Renal pelvis (tissue), 12 donors: ENCODE measurements at places on chromosomes 11 and 22. TPM values are rescaled to one million over a fixed set of nuclear protein-coding genes. Genes with fewer than 3 reads are reported as not detected.

SPTBN2 gene
- 56.2 TPM for polyA plus RNA-seq

SLC25A45 gene
- 8.7 TPM for polyA plus RNA-seq

RGL4 gene
- polyA plus RNA-seq = 2.5 TPM

PIH1D2 gene
- 13.2 TPM for polyA plus RNA-seq

LIN7C gene
- 28.7 TPM for polyA plus RNA-seq

LRRN4CL gene
- polyA plus RNA-seq = 0.68 TPM

SERPING1 gene
- polyA plus RNA-seq = 125 TPM

WT1 gene
- polyA plus RNA-seq = 205 TPM

CDC42EP1 gene
- polyA plus RNA-seq = 45.0 TPM

NEU3 gene
- 17.5 TPM for polyA plus RNA-seq

BDNF gene
- 1.9 TPM for polyA plus RNA-seq

RABL2B gene
- 87.3 TPM for polyA plus RNA-seq

KCNA4 gene
- polyA plus RNA-seq = 0.12 TPM

TRIM22 gene
- polyA plus RNA-seq = 10.8 TPM

TMEM132A gene
- 70.4 TPM for polyA plus RNA-seq

RASD2 gene
- polyA plus RNA-seq = 1.1 TPM

OR8D1 gene
- not detected for polyA plus RNA-seq

GRCh38 chr11:119529063-119529845 is 106.3 kb upstream of the THY1 start:
- DNase-seq = no peak

GRCh38 chr11:129141748-129142523 is 50.2 kb downstream of the ARHGAP32 start:
- no peak for DNase-seq

GRCh38 chr22:44171561-44171960 is 9.2 kb upstream of the PARVG start:
- no peak for DNase-seq

GRCh38 chr11:131749101-131749500 is 378.7 kb downstream of the NTM start:
- no peak for DNase-seq

GRCh38 chr11:132743601-132744000 is 788.7 kb downstream of the OPCML start:
- no peak for DNase-seq

DNA sequence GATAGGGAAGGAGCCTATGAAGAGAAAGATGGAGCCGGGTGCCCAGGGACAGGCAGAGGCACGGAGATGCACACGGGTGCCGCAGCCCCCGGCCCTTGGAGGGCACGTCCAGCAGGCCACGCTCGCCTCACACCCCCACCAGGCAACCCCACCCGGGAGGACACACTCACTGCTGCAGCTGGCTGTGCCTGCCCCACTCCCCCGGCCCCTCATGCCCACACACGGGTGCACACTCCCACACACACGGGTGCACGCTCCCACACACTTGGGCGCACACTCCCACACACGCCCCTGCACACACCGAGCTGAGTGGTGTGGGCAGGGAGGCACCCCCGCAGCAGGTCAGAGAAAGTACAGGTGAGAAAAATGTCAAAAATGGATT is 1.1 kb downstream of the MOB2 start:
- DNase-seq = no peak

DNA sequence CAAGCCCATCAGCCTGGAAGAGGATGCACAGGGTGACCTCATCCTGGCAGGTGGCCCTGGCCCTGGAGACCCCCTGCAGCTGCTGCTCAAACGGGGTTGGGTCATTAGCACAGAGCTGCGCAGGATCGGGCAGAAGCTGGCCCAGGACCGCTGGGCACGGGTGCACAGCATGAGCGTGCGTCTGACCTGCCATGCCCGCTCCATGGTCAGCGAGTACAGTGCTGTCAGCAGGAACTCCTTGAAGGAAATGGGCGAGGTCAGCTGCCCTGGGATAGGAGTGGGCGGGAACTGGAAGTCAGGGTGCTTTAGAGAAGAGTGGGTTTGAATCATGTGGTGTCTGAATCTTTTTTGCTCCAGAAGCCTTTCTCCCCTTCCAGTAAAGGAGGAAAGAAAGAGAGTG is 61.1 kb downstream of the INSC start:
- DNase-seq = no peak

GRCh38 chr22:30241576-30242371 is 4.8 kb downstream of the LIF start:
- DNase-seq = no peak

- DNase-seq = no peak
These were observed 43.1 kb downstream of the SCGB1A1 start for GRCh38 chr11:62461740-62462507.

DNA sequence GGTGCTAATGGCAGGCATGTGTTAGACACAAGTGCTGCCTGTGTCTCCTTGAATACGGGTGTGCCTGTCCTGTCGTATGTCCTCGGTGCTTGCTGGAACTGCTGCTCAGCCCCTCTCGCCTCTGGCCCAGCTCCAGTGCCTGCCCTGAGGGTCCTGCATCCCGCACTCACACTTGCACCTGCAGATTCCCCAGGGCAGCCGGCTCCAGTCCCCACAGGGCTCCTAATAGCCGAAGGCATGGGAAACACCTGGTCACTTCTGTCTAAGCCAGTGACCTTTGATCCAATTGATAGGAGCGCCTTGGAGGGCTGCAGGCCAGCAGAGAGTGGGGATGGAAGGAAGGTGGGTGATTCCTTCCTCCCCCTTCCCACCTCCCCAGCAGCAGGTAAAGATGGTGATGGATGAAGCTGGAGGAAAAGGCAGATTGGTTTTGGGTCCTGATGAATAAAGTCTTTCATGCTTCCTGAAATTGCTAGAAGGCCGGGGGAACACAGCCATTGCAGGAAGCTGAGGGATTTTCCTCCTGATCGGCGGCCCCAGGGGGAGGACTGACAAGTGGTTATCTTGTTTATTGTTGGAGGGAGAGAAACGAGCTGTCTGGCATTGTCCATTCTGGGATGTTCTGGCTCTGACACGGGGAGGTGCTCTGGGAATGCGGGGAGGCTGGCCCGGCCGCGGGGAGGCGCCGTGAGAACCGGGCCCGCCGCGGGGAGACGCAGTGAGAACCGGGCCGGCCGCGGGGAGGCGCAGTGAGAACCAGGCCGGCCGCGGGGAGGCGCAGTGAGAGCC is 110.9 kb upstream of the B3GAT1 start:
- DNase-seq = no peak

GRCh38 chr11:115617767-115618166 is 113.6 kb upstream of the CADM1 start:
- no peak for DNase-seq

- no peak for DNase-seq
These were observed 57.9 kb downstream of the C2CD3 start for GRCh38 chr11:74112877-74113276.

GRCh38 chr11:75565221-75565814 is 3.3 kb downstream of the SERPINH1 start:
- no peak for DNase-seq

DNA sequence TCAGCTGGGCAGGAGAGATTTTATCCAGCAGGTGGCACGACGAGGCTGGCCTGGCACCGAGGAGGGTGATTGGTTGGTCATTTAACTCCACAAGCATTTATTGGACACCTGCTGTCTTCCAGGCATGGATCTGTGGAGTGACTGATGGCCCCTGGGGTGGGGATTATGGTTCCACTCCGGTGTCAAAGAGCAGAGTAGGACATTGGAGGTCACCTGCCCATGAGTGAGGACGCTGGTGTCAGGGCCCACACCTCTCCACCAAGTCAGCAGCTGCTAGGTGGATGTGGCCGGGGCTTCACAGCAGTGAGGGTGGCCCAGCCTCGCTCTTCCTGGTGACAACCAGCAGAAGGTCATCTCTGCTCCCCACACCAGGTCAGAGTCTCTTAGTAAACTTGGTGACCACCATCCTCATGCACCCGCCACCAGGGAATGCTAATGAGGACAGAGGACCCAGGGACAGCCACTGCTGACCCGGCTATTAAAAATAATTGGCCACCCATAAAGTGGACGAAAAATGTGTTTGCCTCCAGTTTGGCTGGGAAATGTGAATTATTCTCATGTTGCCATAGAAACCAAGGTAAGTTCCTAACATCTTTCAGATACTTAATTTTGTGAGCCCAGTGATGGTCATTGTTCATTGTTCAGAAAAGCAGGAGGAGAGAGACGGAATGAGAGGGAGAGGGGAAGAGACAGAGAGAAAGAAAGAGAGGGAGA is 428.7 kb downstream of the TBC1D22A start:
- no peak for DNase-seq

- DNase-seq = no peak
These were observed 17.0 kb upstream of the SORL1 start for GRCh38 chr11:121435132-121435531.

DNA sequence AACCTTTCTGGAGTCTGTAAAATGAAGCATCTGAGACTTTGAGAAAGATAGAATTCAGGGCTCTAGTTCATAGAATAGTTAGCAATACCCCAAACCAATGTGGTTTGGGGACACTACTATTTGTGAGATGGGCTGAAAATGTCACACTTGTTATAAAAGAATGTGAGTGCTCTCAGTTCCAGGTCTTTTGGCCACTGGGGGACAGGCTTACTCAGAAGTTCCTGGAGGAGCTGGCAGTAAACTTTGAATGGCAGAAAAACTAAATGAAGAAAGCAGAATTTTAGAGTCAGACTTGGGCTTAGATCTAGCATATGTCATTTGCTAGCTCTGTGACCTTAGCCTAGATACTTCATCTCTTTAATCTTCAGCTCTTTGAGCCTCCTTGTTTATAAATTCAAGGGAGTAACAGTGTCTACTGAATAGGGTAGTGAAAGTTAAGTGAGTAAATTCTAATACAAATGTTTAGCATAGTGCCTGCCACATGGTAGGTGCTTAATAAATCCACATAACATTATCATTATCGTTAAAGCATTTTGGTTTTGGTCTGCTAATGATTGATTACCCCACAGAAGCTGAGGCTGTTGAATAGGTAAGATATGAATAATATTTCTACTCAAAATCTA is 3.7 kb downstream of the LYVE1 start:
- no peak for DNase-seq
